Prostate gland (tissue), 2 donors: ENCODE measurements at places on chromosomes 3 and 15. TPM values are rescaled to one million over a fixed set of nuclear protein-coding genes. Genes with fewer than 3 reads are reported as not detected.

DNA sequence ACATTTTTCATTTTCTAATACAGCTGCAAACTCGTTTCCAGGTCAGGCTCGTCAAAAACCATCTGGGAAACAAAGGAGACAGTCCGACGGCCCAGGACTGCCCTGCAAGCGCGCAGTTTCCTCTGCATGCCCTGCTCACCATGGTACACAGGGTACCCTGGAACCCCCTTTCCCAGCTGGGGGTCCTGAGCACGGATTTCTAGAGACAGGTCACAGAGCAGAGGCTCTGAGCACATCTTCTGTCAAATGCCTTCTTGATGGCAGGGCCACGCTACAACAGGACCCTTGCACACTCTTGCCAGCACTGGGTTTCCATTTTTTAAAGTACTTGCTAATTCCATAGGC, 8.1 kb downstream of the ZXDC start:
- DNase-seq, result no peak
- H3K27me3 ChIP-seq, result no peaks in the 10 kb centered on the region
- H3K36me3 ChIP-seq, result peaks cover 4% of the 10 kb centered on the region
- H3K4me3 ChIP-seq, result no peak overlapping the region

DNA sequence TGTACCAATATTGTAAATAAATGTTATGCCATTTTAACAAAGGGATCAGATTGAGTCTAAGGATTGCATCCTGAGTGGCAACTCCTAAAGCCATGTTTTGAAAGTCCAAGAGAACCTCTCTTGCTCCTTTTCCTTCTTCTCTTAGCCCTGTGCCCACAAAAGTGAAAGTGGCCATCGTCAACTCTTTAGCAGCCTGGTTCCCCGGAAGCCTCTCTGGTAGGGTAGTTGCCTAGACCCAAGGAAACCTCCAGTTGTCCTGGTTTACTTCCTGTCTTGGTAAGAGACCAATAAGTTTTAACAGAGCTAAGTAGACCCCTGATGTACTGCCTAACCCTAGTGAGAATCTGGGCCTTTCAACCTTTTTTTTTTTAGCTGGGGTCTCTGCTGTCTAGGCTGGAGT, 10.2 kb upstream of the ITPKA start:
- no peak overlapping the region for H3K4me3 ChIP-seq
- H3K27me3 ChIP-seq, result no peaks in the 10 kb centered on the region
- H3K4me1 ChIP-seq, result no peaks in the 10 kb centered on the region
- DNase-seq, result no peak
- H3K27ac ChIP-seq, result no peak overlapping the region
- no peaks in the 10 kb centered on the region for H3K36me3 ChIP-seq

DNA sequence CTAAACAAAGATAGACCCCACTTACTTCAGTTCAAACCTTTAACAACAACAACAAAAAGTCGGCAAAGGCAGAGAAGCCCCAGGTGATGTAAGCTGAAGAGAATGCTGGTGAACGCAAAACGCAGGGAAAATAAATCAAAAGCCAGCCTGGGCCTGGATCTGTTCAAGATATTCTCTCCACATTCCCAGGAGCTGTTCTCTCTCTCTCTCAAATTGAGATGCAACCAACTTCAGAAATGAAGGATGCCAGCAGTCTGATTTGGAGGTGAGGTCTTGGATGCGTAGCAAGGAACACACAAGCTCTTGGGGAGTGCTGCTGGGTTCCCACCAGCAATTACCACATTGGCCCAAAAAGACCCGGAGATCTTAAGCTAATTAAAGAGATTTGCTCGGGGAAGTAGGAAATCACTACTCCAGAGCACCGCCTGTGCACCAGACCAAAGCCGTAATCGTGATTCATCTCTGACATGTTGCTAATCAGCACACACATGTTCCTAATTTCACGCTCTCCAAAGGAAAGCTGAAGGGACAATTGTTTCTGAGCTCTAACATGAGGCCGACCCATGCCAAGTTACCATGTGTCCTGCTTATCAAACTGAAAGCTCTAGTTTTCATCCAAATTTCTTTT, 37.1 kb downstream of the IL17RD start:
- H3K27ac ChIP-seq, result no peak overlapping the region
- H3K36me3 ChIP-seq, result no peaks in the 10 kb centered on the region
- no peak for DNase-seq
- H3K4me3 ChIP-seq, result no peak overlapping the region
- no peaks in the 10 kb centered on the region for H3K4me1 ChIP-seq

- no peak for DNase-seq
- H3K27me3 ChIP-seq, result no peaks in the 10 kb centered on the region
- no peak overlapping the region for H3K27ac ChIP-seq
- no peak overlapping the region for H3K4me3 ChIP-seq
- no peaks in the 10 kb centered on the region for H3K36me3 ChIP-seq
Observed at GRCh38 chr3:163196245-163196644, 1699.6 kb downstream of the OTOL1 start.

DNA sequence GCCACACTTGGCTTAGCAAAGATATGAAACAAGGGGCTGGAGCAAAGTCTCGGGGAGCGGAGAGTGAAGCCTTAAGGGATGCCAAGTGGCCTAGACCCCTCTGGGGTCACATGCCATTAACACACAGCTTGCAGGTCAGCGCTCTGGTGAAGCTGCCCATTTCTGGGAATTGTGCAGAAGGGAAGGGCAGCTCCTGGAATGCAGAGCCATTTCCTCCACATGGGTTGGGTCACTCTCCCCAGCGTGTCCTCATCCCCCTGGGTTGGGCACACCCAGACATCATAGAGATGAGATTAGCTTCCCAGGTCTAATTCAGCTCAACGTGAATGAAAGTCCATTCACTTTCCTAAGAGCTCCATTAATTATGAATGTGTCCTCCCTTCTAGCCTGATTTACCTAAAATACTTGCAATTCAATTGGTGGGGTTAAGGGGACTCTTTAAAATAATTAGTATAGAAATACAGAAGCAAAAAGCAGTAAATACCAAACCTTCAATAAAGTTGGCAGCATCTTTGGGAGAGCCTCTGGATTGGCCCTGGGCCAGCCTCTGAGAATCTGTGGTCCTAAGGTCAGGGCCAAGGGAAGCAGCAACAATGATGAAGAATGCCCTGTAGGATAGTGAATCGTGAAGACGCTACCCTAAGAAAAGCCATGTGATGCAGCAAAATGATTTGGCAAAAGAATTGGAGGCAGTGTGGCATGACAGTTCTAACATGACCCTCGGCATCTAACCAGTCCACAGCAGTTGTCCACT, 17.8 kb downstream of the MRAS start:
- no peak overlapping the region for H3K4me3 ChIP-seq
- no peaks in the 10 kb centered on the region for H3K4me1 ChIP-seq
- no peaks in the 10 kb centered on the region for H3K27me3 ChIP-seq

GRCh38 chr3:128875556-128876120, 3.8 kb upstream of the ACAD9 start:
- H3K27me3 ChIP-seq, result no peaks in the 10 kb centered on the region
- peaks cover 7% of the 10 kb centered on the region for H3K4me1 ChIP-seq
- no peak for DNase-seq
- H3K36me3 ChIP-seq, result no peaks in the 10 kb centered on the region
- no peak overlapping the region for H3K4me3 ChIP-seq

DNA sequence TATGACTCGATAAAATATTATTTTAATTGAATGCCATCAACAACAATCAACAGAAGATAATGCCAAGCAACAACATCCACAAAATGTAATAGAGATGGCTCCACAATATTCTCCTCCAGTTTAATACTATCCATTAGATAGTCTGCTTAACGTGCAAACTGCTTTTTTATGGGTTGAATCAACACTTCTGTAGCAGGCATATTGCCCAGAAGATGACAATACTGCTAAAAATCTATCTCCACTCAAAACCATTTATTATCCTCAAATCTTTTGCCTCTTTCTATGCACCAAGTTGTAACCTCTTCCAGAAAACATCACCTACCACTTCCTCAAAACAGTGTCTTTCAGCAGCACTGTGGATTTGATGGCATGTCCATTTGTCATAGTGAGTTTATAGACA, 295.7 kb upstream of the LMCD1 start:
- DNase-seq, result no peak
- H3K4me3 ChIP-seq, result no peak overlapping the region

DNA sequence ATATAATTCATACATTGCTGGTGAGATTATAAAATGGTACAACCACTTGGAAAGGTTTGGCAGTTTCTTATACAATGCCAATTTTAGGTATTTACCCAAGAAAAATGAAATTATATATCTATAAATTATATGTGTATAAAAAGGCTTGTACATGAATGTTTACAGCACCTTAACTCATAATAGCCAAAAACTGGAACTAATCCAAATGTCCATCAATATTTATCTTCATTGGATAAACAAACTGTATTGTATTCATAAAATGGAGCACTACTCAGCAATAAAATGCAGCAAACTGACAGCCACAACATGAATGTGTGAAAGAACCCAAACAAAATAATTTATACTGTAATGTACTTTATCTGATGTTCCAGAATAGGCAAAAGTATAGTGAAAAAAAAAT, 33.6 kb upstream of the EIF5A2 start:
- no peaks in the 10 kb centered on the region for H3K27me3 ChIP-seq
- H3K36me3 ChIP-seq, result no peaks in the 10 kb centered on the region
- no peaks in the 10 kb centered on the region for H3K4me1 ChIP-seq
- no peak for DNase-seq
- no peak overlapping the region for H3K27ac ChIP-seq

DNA sequence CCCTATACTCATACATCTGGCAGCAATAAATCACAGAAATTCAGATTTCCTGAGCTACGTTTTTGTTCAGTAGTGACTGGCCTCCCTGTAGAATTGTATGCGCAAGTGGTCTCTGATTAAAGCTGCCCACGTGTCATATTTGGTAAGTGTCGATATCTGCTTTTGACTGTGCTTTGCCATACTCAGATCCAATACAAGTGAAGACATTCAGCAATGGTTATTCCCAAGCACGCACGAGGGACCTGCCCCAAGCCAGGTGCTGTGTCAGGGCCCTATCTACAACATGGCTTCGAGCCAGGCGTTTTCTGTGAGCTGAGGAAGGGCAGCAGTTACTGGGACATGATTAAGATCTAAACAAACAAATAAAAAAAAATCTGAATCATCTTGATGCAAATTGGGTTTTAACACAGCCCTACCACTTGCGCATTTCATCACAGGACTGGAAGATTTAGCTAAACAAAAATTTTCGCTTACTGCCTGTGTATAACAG, 47.2 kb upstream of the ICE2 start:
- H3K27ac ChIP-seq, result no peak overlapping the region
- no peaks in the 10 kb centered on the region for H3K27me3 ChIP-seq
- no peaks in the 10 kb centered on the region for H3K36me3 ChIP-seq
- no peak overlapping the region for H3K4me3 ChIP-seq
- H3K4me1 ChIP-seq, result peaks cover 4% of the 10 kb centered on the region
- peak; percentile 63 for DNase-seq

DNA sequence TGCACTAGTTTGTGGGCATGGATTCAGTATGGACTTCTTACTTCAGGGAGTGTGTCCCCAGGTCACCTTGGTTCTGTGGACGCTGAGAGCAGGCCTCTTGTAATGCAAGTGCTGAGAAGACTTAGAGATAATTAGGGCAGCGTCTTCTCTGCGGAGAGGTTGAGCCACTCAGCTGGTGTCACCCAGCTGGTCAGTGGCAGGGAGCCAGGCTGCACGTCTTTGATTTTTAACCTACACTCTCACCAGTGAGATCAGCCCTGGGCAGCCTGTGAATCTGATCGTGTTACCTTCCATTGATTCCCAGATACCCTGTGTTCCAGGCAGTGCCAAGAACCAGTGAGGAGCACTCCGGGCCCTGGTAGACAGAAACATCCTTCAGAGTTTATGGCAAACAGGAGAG, 92.6 kb downstream of the SLCO3A1 start:
- H3K27me3 ChIP-seq, result no peaks in the 10 kb centered on the region
- no peak overlapping the region for H3K27ac ChIP-seq
- H3K36me3 ChIP-seq, result no peaks in the 10 kb centered on the region

- H3K4me1 ChIP-seq, result no peaks in the 10 kb centered on the region
- no peak overlapping the region for H3K4me3 ChIP-seq
- no peak overlapping the region for H3K27ac ChIP-seq
- no peak for DNase-seq
Observed at GRCh38 chr15:88908697-88909621, 4.2 kb downstream of the MFGE8 start.

DNA sequence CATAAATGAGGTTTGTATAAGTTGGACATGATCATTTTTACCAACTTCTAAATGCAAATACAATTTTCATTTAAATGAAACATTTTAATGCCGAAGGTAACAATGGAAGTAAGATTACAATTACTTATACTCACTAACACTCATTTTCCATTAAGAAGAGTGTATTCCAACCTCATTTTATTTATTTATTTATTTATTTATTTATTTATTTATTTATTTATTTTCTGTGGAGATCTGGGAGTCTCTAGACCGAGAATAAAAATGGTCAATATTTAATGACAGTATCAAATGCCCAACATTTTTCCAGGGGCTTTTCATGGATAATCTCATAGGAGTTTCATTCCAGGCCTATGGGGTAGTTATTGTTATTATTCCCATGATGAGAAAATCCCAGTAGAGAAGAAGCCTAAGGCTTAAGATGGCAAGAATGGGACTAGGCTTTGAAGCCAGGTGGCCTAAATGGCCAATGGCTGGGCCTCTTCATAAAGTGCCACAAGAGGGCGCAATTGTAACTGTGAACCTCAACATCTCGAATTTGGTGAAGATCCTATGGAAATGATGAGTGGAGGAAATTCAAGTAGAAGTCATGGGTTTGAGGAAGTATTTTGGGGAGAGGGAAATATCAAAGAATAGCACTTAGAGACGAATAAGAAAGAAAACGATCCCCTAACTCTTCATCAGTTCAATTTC, 21.3 kb downstream of the VGLL3 start:
- H3K4me3 ChIP-seq, result no peak overlapping the region
- DNase-seq, result no peak
- no peaks in the 10 kb centered on the region for H3K27me3 ChIP-seq
- no peaks in the 10 kb centered on the region for H3K36me3 ChIP-seq
- no peak overlapping the region for H3K27ac ChIP-seq

GRCh38 chr3:101825904-101826445, 23.3 kb upstream of the NFKBIZ start:
- no peaks in the 10 kb centered on the region for H3K36me3 ChIP-seq
- no peak for DNase-seq
- H3K27me3 ChIP-seq, result no peaks in the 10 kb centered on the region
- peak overlapping the region; percentile 79 for H3K27ac ChIP-seq

GRCh38 chr3:156781310-156782230, 44.6 kb upstream of the LEKR1 start:
- no peak for DNase-seq
- no peaks in the 10 kb centered on the region for H3K36me3 ChIP-seq
- no peak overlapping the region for H3K27ac ChIP-seq
- H3K4me1 ChIP-seq, result no peaks in the 10 kb centered on the region
- no peak overlapping the region for H3K4me3 ChIP-seq

GOLGA8R gene
- total RNA-seq, result 3.7 TPM

NEO1 gene
- total RNA-seq, result 75.0 TPM

PLSCR2 gene
- total RNA-seq, result not detected

CYP8B1 gene
- not detected for total RNA-seq
